ENCODE measurements at places on chromosomes 1 and 21.

DNA sequence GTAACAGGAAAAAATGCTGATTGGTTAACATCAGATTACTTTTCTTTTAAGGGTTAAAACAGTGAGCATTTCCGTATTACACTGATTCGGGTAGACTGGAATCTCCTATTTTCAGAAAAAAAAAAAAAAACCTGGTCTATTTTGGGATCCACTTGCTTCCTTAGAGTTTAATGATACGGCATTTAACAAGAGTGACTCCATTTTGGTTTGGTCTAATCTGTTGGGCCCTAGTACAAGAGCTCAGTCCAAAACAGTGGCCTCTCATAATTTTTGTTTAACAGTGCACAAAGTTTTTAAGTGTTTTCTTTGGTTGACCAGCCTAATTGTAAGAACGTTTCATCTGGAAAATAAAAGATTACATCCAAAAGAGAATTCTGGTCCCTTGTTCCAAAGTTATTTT is 120.2 kb downstream of the NRDC start:
- DNase-seq: no peak

DNA sequence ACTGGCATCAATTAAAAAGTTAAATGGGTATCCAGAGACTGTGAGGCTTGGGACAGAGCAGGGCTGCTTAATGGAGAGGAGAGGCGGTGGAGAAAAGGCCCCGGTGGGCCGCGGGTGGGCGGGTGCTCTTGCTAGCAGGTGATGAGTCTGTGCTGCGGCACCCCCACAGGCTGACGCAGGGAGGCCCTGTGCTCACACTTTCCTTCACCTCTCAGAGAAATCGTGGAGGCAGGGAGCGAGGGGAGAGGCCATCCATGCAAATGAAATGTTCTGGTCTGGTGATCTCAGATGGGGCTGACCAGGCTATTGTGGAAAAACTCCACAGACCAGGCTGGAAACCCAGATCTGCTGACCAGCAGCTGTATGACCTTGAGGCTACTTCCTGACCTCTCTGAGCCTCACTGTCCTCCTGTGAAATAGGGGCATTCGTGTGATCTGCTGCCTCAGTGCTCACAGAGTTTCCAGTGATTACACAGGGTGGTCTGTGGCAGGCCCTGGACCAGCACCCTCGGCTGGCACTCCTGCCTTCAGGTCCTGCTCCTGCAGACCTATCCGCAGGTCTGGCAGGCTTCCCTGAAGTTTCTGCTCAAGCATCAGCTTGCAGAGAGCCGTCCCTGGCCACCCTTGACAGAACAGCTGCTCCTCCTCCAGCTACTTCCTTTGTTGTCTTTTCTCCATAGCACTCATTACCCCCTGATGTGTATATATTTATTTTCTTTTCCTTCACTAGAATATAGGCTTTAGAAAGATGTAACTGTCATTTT is 89.2 kb downstream of the BEND5 start:
- DNase-seq: no peak

DNA sequence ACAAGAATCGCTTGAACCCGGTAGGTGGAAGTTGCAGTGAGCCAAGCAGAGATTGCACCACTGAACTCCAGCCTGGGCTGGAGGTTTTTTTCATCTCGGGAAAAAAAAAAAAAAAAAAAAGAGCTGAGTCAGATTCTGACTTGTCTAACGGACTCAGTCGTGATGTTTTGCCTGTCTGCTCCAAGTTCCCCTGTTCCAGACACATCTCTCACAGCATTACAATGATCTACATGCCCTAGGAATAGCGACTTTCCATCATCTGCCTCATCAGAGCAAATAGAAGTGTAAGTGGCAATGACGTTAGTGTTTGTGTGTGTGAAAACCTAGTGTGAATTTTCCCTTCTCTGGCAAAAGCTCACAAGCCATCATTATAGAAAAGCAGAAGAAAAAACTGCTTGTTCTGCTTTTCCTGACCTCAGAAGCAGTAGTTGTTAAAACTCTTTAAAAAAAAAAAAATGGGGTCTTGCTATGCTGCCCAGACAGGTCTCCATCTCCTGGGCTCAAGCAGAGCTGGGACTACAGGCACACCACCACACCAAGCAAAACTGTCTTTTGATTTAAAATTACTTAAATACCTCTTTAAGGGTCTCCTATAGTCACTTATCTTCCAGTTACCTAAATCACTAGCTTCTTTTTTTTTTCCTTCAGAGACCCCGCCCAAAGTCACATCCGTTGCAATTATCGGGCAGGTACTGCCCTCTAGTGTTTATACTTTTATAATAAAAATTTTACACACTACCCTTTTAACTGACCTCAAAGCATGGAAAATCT is 37.3 kb downstream of the PLEKHO1 start:
- peak; percentile 56 for DNase-seq

DNA sequence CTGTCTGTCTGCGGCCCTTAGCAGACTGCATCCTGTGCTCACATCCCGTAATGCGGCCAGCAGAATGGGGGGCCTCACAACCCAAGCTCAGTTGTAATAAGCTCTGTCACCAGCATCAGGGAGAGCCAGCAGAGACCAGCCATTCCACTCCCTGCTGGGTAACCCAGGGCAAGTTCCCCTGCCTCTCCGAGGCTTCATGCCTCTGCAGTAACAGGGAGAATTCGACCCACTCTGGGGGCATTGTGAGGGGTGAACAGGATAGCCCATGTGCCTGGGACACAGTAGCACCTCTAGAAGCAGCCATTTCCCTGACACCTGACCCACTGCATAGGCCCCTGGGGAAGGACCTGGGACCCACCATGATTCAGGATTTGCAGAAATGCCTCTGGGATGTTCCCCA is 461.2 kb downstream of the MATN1 start:
- no peak for DNase-seq

All from activated CD4-positive, alpha-beta T cell treated with anti-CD3 and anti-CD28 coated beads, Interleukin-2, Interleukin-4, amounts not matched to agents 100 ng/mL and 50 ng/mL, durations not matched to agents 16 hours and 8 hours (primary cell).